ENCODE measurements at places on chromosomes 11 and 22.

DNA sequence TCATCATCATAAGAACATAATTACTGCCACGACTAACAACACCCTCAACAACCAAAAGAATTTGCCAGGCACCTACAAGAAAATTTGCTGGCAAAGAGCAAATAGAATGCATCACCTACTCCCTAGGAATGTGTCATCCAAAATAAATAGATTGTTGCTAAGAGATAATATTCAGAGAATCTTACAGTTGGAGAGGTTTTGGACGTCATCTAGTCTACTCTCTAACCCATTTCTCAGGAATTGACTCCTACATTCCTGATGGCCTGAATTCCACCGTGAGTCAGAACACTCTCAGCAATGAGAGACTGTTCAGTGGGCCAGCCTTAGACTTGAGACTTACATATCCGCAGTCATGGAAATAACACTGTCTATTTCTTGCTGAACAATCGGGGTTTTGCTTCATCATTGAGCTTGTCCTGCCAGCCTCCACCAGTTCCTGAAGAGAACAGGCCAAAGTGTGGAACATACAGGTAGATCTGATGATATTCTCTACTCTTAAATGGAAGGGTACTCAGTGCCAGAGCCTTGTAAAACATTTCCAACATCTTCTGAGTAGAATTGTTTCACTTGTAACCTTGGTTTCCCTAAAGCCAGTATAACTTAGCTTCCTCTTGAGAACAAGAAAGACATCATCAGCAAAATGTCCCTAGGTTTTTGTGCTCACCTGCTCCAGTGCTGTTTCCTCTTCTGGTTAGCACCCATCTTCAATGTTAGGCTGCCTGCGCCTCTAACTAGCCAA lies 8.3 kb downstream of the KIRREL3 start:
- no peak for DNase-seq

- no peak for DNase-seq
Observed at GRCh38 chr22:40176921-40177737, 596 bp upstream of the TNRC6B start.

DNA sequence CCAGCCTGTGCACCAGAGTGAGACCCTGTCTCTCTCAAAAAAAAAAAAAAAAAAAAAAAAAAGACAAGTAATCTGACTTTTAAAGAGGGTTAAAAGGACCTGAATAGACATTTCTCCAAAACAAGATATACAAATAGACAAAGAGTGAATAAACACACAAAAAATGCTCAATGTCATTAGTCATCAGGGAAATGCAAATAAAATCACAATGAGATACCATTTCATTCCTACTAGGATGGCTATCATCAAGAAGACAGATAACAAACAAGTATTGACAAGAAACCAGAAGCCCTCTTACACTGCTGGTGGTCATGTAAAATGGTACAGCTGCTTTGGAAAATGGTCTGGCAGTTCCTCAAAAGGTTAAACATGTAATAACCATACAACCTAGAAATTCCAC lies 4.1 kb downstream of the RIC3 start:
- no peak for DNase-seq

DNA sequence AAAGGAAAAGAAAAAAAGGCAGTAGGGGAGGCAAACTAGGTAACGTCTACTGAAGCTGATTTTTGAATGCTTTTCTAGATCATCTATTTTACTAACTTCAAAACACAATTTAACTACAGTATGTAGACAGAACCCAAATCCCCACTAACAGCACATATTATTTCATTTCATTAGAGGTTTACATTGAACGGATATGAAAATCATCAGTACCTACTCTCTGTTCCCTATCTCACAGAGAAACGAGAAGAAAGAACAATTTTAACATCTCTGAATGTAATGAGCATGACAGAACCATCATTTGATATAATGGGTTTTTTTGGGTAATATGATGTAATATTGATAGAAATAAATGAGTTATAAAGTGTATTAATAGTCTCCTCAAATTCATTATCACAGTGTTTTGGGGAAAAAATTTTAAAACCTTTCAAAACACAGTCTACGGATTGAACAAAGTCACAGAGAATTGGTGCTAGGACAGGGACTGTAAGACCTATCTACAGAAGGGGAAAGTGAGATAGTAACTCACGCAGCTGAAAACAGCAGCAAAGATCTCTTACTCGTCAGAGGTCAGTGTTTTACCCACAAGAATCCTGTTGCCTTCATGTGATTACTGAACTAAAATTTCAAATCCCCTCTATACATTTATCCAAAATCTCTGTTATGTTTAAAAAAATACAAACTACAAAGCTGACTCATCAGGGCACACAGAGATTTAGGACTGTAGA lies 77.3 kb downstream of the ZBTB44 start:
- no peak for DNase-seq

DNA sequence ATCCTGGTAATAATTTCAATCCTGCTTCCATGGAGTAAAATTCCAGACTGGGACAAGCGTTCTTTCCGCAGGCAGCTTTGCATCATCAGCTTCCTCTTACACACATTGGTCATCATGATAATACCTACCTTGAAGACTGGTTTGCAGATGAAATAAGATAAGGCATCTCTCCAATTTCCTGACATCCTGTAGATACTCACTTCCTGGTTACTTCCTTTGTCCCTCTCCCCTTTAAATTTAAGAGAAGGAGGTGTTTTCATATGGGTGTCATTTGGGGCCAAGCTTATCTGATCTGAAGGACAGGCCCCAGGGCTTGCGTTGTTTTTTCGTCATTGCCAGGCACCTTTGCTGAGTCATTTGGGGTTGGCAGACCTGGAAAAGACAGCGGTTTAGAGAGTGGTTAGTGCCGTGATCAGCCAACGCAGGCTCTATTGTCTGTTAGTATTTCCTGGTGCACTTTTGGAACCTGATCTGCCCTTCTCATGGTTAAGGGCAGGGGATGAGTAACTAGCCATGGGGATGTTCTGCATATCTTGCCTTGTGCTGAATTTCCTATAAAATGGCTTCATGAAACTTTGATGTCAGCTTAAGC lies 24.1 kb downstream of the GRAMD1B start:
- peak; percentile 55 for DNase-seq

GRCh38 chr11:46555267-46556054 lies 38.4 kb downstream of the AMBRA1 start:
- DNase-seq = no peak

GRCh38 chr11:94926698-94927237 lies 46.6 kb downstream of the CWC15 start:
- DNase-seq = no peak

DNA sequence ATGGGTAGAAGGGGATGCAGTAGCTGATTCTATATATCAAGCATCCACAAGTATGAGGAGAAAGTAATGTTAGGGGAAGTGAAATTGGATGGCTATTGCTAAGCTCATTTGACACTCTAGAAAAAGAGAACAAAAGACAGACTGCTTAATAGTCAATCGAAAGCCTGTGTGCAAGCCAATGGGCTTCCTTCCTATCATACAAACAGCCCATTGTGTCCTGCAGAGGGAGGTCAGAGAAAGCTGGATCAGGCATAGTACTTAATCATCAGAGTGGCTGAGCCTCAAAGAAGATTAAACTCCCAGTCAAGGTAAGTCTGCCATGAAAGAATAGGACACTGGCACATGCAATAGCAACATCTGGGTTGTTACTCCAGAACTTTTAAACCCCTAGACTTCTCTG lies 50.9 kb upstream of the PGR start:
- DNase-seq = no peak

GRCh38 chr22:42179616-42180015 lies 49.0 kb upstream of the CYP2D6 start:
- no peak for DNase-seq

GRCh38 chr22:45671783-45672563 lies at the start of gene ATXN10:
Gene ATXN10, plus strand, starts transcription at chr22:45671834. Its CDS starts 230 bp downstream, at chr22:45672064.
- DNase-seq = peak; percentile 25

DNA sequence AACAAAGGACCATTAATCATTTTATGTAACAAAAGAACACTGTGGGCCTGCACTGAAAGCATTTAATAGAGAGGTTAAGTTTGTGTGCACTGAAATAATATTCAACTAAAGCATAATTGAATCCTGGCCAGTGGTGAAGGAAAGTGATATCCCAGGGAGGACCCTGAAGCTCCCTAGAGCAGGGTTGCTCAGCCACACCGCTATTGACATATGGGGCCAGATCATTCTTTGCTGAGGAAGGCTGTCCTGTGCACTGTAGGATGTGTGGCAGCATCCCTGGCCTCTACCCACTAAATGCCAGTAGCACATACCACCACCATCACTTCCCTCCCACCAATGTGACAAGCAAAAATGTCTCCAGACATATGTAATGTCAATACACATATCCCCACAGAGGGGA lies 166.1 kb upstream of the MTNR1B start:
- no peak for DNase-seq

DNA sequence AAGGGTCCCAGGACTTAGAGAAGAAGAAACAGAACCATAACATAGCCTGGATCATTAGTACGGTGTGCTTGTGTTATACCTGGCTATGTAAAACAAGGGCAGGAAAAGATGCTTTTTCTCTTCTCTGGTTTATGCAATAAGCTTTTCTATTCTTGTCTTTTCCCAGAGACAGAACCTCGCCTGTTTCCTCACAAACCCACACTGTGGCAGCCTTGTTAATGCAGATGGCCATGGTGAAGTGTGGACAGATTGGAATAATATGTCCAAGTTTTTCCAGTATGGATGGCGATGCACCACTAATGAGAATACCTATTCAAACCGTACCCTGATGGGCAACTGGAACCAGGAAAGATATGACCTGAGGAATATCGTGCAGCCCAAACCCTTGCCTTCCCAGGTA lies 2.9 kb downstream of the CFAP68 start:
- no peak for DNase-seq

GRCh38 chr22:38684895-38685294 lies 3.1 kb downstream of the TOMM22 start:
- DNase-seq = no peak

GRCh38 chr11:104060004-104060794 lies 23.8 kb downstream of the DDI1 start:
- no peak for DNase-seq

- no peak for DNase-seq
Observed at GRCh38 chr22:22245935-22246525, 1.4 kb downstream of the VPREB1 start.

GRCh38 chr22:24542641-24543040 lies 12.3 kb downstream of the GUCD1 start:
- no peak for DNase-seq

- DNase-seq = no peak
Observed at GRCh38 chr11:133366147-133366546, 166.2 kb downstream of the OPCML start.

DNA sequence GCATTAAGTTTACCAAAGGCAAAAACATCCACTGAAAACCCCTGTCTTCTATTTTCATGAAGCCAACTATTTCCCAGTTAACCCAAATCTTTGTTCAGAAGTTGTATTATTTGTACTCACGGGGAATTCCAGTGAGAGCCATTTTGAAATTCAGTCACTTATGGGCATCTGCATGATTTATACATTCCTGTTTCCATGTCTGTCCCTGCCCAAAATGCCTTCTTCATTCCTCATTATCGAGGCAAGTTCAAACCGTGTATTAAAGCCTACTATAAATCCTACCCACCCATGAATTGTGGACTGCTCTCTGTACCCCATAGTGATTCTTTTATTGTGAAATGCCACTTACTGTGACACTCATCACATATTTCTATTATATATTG lies 772.7 kb downstream of the DLG2 start:
- no peak for DNase-seq

DNA sequence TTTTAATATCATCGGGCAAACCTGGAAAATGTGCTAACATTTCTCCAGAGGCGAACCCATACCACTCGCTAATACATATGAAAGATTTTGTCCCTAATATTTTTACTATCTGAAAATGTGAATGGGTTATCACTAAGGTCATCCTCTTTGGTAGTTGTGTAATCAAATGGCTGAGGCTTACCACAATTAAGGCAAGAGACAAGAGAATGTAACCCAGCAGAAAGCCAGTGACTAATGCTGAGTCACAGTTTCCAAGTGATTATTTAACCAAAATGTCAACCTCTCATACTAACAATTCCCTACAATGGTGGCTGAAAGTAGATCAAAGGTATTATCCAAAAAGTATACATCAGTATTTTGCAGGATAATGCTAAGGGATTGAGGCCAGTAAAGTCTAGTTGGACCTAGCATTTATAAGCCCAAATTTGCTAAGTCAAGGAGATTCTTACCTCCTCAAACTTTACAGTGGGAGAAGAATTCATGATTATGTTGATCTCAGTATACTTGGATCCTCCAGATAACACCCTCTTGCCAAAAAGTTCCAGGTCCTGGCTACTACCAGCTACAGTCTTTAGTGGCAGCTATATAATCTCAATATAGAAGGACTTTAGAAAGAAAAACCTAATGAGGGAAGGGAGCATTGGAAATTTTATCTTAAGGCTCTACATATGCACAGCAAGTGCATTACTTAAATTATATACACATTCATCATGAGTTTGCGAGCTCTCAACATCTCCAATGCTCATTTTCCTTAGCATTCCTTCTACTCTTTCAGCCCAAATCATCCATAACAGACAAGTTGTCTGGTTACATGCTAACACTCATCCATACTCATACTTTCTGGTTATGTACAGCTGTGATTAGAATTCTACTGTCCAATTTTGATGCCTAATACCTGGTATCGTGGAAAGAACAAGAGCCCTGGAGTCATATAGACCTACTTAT lies 25.4 kb downstream of the SIK3 start:
- no peak for DNase-seq

DNA sequence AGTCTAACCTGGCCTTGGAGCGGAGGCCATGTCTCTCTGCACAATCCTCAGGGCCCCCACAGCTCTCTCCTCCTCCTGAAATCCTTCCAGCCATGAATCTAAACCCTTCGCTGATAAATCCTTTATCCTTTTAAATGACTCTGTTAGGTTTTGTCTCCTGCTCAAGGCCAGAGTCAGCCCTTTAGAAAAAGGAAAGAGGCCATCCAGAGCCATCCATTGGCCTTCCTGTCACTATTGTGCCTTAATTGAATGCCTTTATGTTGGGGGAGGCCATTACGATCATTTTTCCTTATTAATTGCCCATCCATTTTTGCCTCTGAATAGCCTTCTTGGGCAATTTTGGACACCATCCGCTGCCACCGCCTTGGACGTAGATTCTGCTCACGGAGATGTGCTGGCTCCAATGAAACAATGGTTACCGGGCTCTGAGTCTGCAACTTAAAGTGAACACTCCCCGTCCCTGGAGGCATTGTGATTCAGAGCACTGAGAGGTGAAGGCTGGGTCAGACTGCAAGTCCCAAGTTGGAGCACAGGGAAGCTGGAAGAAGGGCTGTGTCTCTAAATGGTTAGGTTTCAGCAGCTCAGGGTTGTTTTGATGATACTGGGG lies 213.0 kb upstream of the E2F8 start:
- no peak for DNase-seq

DNA sequence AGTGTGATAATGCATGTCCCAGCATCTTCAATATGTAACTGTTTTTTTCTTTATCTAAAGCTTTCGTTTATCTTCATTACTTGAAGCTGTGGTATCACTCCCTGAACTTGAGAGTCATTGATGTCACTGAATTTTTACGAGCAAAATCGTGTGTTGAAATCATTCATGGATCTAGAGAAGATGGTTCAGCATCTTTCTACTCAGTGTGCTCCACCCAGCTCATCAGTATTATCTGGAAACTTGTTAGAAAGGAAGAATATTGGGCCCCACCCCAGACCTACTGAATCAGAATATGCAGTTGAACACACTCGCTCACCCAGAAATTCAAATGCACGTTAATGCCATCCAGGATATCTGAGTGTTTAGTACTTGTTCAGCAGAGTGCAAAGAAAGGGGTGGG lies 8.3 kb downstream of the CDON start:
- DNase-seq = no peak

Data from activated CD8-positive, alpha-beta memory T cell treated with anti-CD3 and anti-CD28 coated beads for 48 hours (primary cell).